T-helper 1 cell (primary cell): ENCODE measurements at places on chromosomes 16 and 17.

- no peak for DNase-seq
Observed at GRCh38 chr16:69314534-69314933, 3.4 kb downstream of the VPS4A start.

- no peak for DNase-seq
Observed at GRCh38 chr16:6160871-6161270, 1063.3 kb upstream of the EEF2KMT start.

- DNase-seq = no peak
Observed at GRCh38 chr17:17806035-17806434, 30.8 kb downstream of the SREBF1 start.

- DNase-seq = no peak
Observed at GRCh38 chr17:5607946-5608345, 23.6 kb upstream of the NLRP1 start.
